ENCODE measurements at places on chromosomes 7 and 10.

GRCh38 chr10:17348501-17349349, 105.7 kb downstream of the ST8SIA6 start:
- no peak for DNase-seq

GRCh38 chr10:43946445-43946844, 297.8 kb upstream of the ZNF32 start:
- no peak for DNase-seq

DNA sequence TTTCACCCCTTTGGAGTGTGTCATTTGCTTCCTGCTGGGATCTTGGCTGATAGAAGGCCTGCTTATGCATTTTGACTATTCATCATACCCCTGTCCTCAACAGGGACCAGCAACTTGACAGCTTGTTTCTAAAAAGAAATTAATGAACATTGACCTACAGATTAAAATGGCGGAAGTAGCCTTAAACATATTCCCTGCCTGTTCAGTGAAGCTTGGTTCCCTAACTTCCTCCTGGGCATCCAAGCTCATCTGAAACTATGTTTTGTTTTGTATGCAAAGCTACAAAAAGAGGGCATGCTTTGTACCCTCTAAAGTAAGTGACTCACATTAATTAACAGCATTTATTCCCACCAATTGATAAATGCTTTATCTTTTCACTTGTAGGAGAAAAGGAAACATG, 26.8 kb upstream of the CDK14 start:
- no peak for DNase-seq

GRCh38 chr7:31466036-31466435, 47.9 kb upstream of the ITPRID1 start:
- DNase-seq: no peak

DNA sequence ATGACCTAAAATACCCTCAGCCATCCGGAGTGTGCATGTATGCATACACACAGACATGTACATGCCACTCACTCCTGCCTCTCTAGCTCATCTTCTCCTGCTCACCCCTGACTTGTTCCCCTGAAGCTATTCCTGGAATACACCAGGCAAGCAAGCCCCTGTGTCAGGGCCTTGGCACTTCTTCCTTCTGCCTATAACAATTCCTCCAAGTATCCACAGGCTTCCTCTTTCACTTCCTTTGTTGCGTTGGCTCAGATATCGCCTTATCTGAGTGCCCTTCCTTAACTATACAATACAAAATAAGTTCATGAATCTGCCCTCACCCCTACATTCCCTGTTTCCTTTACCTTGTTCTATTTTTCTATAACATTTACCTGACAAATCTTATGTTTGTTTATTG, 88.8 kb downstream of the NOD1 start:
- no peak for DNase-seq

DNA sequence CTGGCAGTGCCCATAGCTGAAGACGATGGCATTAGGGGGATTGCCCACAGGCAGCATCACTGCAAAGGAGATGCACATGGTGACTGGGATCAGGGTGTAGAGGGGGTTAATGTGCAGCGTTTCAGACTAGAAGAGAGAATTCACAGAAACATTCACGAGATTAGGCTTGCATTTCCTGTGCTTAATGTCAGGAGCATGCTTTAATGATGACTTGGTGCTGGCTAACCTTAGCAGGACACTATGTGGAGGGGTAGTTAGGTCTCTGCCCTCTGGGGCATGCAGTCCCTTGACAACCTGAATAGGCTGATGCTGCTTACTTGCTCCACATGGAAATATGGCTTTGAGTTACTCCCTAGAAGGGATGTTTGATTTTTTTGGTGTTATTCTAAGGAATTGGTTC, 21.8 kb downstream of the STMP1 start:
- no peak for DNase-seq
